ENCODE measurements at places on chromosomes 5 and 9.

GRCh38 chr9:71363286-71363961, 242.0 kb upstream of the TRPM3 start:
- DNase-seq: no peak

- no peak for DNase-seq
Measured at GRCh38 chr5:133295520-133295919, 243.7 kb downstream of the HSPA4 start.

DNA sequence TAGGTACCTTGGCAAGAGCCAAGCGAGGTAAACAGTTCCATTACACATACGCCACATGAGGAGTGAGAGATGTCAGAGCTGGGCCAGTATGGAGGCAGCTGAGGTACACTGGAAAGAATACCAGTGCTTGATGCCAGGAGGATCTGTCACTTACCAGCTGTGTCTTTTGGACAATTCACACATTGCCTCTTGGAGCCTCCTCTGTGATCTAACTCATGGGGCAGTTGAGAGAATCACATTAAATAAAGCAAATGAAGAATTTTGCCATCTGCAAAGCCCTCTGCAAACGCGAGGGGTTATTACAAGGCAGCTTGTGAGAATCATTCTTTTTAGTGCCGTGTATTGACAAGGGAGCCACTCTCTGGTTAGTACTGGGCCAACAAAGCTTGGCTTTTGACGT, 429.7 kb upstream of the KLF4 start:
- DNase-seq: no peak

- DNase-seq: no peak
Measured at GRCh38 chr9:23342291-23342690, 483.7 kb downstream of the ELAVL2 start.

- no peak for DNase-seq
Measured at GRCh38 chr5:122673343-122673742, 101.5 kb upstream of the SNX2 start.

DNA sequence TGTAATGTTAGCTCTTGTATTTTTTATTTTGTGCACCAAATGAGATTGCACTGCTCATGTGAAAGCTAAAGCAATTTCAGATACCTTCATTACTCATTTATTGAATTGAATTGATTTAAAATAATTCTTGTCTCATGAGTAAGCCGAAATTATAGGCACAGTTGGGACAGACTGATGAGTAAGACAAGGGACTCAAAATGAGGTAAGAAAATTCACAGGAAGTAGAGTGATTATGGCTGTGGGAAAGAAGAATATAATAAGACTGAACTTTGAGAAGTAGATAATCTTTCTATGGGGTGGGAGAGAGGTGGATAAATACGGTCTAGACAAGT, 51.1 kb downstream of the NUDT12 start:
- DNase-seq: no peak

- no peak for DNase-seq
Measured at GRCh38 chr5:141771031-141771430, 89.0 kb upstream of the ARAP3 start.

GRCh38 chr5:443239-444151, 519 bp downstream of the EXOC3 start:
- no peak for DNase-seq

GRCh38 chr5:131845828-131846227, 49.0 kb upstream of the FNIP1 start:
- no peak for DNase-seq

GRCh38 chr9:72150127-72150526, 887 bp downstream of the GDA start:
- no peak for DNase-seq

- DNase-seq: no peak
Measured at GRCh38 chr9:137064027-137064879, 6.1 kb downstream of the SAPCD2 start.

DNA sequence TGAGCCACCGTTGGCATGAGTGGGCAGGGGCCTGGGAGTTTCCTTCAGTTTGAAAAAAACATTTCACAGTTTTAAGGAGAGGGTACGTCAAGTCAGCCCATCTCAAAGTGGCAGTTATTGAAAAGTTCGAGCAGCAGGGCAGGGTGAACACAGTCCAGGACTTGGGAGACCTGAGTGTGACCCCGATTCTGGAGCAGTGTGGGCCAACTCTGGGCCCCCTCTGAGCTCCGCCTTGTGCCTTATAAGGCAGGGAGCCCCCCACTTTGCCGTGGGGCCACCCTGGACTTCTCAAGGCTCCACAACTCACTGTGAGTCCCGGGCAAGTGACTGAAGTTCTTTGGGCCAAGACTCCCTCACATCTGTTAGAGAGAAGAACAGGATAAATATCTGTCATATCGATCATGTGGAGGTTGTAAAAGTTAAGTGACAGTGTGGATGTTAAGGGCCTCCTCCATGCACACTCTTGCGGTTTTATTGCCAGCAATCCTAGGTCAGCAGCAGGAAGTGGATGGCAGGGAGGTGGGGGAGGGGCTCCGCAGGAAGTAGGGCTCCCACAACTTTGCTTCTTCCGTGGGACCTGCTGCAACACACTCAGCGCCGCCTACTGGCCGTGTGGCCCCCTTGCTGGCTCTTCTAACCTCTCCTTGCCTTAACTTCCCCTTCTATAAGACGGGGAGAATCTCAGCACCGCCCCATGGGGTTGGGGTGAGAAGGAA, 38.4 kb downstream of the HRH2 start:
- peak; percentile 76 for DNase-seq

DNA sequence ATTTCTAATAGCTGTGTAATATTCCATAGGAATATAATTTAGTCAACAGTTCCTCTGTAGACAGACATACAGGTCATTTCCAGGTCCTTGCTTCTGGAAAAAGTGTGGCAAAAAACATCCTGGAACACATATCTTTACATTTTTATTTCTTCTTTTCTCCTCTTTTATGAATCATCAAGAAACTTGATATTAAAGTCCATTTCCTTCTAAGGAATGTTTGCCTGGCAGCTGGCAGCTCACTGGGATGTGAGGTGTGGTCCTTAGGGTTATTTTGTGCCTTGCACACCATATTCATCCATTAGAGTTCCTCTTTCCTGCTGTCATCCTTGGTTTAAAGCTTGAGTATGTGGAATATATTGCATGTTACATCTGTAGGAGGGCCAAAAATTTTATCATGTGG, 122.0 kb downstream of the GALNT10 start:
- DNase-seq: no peak

DNA sequence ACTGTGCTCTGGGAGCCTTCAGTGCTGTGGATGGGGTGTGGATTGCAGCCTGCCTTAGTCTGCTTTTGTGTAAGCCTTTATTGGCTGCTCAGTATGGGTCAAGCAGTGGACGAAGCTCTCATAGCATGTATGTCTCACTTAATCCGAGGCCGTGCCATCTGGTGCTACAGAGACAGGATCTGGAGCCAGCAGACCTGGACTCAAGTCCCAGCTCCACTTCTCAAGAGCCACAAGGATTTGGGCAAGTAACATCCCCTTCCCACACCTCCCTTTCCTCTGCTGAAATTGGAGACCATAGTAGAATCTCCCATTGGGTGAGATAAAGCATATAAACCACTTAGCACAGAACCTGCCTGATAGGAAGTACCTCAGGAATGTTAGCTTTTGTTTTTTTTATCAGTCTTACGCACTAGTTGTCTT, 23.4 kb upstream of the LECT2 start:
- DNase-seq: no peak

DNA sequence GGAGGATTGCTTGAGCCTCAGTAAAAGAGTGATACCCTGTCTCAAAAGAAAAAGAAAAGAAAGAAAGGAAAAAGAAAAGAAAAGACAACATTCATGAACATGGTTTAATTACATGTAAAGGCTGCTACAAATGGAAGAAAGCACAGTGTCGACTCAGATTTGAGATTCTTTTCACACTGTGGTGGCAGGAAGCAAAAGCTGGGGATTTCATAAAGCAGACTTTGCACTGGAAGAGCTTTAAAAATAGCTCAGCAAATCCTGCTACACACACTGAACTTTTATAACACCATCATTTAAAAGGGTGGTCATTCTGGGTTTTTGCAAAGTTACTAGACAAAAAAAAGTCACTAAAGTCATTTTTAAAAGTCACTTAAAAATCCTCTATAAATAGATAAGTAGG, 140.8 kb downstream of the CEMIP2 start:
- DNase-seq: no peak

DNA sequence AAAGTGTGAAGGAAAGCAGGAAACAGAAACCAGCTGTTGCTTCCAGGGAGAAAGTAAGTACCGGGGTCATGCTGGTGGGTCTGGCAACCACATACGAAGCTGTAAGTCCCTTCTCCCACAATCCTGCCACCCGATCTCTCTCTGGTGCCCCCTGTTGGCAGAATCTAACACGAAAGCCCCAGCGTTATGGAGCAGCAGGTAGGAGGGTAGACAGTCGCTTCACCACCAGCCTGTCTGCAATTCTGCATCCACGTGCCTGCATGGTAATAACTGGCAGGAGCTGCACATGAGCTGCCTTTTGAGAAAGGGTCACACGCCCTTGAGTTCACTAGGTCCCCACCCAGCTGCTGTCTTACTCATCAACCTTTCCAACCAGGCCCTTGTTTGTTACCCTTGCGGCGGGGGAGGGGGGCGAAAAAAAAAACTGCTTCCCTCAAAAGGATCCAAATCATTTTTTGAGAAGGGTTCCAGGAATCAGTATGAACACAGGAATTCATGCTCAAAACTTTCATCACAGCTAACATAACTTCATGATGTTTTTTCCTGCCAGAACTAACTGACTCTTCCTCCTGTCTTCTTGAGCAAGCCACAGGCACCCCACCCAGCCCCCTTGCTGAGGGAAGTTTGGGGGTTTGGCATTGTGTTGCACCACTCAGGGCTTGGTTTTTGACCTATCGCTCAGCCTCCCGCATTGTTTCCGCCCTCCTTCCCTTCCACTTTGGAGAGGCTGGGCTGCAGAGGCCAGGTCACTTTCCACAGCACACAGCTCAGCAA, 19.6 kb upstream of the TMEM252 start:
- DNase-seq: peak; percentile 19

DNA sequence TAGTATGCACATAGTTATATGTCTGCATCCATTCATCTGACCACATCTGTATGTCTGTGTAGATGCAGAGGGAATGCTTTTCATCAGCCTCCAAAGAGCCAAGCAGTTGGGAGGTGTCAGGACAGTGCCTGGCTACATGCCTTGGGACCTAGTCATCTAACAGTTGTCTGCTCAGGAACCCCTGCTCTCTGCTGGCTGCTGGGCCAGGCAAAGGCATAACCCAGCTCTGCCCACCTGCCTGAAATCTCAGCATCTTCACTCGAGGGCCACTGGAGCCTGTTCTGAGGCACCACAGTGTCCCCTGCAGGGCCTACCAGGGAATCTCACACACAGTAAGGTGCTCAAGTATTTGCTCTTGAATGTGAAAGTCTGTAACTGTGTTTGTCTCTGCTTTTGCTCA, 3.7 kb downstream of the C9orf50 start:
- no peak for DNase-seq

DNA sequence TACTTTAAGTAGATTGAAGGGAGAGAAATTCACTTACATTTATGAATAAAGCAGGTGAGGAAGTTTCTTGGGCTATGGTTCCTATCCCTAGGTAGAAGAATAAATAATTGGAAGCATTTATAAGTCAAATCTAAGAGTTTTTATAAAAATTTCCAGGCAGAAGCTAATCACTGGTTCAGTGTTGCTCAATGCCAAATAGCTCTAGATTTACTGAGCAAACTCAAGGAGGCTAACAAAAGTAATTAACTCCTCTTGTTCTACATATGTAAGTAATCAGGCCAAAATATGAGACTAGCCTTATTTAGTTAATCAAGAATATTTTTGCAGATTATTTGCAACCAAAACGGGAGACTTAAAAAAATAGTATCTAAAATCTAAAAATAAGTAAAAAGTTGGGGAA, 472.3 kb downstream of the PLK2 start:
- no peak for DNase-seq

DNA sequence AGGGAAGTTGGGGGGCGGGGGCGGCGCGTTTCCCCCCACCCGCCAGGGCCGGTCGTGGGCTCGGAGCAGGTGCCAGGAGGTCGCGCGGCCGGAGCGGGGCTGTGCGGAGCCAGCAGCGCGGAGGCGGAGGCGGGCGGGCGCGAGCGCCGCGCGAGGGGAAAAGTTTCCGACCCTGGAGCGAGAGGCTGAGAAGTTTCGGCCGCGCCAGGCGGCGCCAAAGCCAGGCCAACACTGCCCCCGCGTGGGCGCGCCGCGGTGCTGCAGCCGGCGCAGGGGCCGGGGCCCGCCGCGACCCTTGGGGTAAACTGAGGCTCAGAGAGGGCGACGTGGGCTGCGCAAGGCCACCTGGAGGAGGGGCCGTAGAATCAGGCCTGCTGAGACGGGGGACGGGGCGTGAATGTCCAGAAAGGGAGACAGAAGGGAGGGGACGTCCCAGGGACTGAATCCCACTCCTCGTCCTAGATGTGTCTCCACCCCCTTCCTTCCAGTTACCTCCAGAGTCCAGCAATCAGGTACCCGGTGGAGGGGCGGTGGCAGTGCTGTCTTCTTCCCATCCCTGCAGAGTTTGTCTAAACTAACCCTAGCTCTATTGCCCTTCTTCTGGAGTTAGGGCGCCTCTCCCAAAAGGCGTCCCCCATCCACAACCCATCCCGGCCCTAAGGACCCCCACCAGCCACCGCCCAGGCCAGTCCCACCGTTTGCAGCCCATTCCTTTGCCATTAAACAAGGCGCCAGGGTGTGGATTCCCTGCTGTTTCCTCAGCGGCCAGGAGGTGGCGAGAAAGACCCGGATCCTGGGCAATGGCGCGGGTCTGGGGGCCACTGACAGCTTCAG, 10.2 kb downstream of the C9orf50 start:
- no peak for DNase-seq

Data from HCT116 (cell line).